ENCODE measurements at places on chromosomes 11 and 22. TPM values are rescaled to one million over a fixed set of nuclear protein-coding genes. Genes with fewer than 3 reads are reported as not detected.

- H3K36me3 ChIP-seq = no peaks in the 10 kb centered on the region
- no peak overlapping the region for H3K27ac ChIP-seq
- no peaks in the 10 kb centered on the region for H3K4me1 ChIP-seq
- H3K4me3 ChIP-seq = no peak overlapping the region
Measured at GRCh38 chr11:15918674-15919073, 437.7 kb downstream of the SOX6 start.

DNA sequence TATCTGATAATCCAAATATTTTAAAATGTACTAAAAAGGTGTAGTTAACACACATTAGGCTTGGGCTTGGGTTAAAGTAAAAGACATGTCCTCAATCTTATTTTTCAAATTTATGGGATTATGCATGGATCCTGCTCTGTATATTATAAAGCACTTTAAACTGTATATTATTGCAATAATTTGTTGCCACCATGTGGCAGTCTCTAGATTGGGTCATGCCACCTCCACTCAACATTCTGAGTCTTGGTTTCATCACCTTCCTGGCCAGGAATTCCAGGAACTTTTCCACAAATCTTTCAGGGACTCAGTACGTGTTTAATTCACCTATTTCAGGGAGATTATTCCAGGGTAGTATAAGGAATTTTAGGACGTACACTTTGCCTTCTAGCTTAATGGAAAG is 695.5 kb downstream of the FAM181B start:
- DNase-seq = no peak
- H3K27ac ChIP-seq = no peak overlapping the region
- H3K4me1 ChIP-seq = no peaks in the 10 kb centered on the region
- H3K36me3 ChIP-seq = no peaks in the 10 kb centered on the region

- no peak overlapping the region for H3K4me3 ChIP-seq
- no peaks in the 10 kb centered on the region for H3K4me1 ChIP-seq
- no peaks in the 10 kb centered on the region for H3K36me3 ChIP-seq
- no peak overlapping the region for H3K27ac ChIP-seq
- H3K27me3 ChIP-seq = no peaks in the 10 kb centered on the region
Measured at GRCh38 chr11:95531116-95531515, 258.5 kb downstream of the FAM76B start.

GRCh38 chr11:73480677-73481076 is 104.5 kb downstream of the RELT start:
- DNase-seq = no peak
- no peaks in the 10 kb centered on the region for H3K27me3 ChIP-seq
- H3K27ac ChIP-seq = no peak overlapping the region
- no peak overlapping the region for H3K4me3 ChIP-seq

The PLAAT2 gene
- not detected for total RNA-seq

DNA sequence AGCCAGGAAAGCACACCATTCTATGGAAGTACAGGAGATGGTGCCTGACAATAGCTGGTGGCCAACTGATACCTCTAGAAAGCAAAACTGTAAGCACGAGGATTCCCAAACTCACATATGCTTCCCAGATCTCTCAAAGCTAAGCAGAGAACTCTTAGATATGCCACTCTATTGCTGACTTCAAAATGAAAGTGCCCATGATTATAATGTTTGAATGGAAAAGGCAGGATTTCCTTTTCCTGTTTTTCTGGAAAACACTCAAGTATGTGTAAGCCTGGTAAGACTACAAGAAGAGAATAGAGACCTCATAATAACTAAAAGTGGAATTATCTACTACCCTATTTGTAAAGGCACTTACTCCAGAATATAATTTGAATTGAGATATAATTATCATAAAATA is 2.6 kb upstream of the CARD18 start:
- H3K27me3 ChIP-seq = no peaks in the 10 kb centered on the region
- H3K4me1 ChIP-seq = no peaks in the 10 kb centered on the region
- H3K36me3 ChIP-seq = no peaks in the 10 kb centered on the region

The ASPHD2 gene
- total RNA-seq = 0.07 TPM

DNA sequence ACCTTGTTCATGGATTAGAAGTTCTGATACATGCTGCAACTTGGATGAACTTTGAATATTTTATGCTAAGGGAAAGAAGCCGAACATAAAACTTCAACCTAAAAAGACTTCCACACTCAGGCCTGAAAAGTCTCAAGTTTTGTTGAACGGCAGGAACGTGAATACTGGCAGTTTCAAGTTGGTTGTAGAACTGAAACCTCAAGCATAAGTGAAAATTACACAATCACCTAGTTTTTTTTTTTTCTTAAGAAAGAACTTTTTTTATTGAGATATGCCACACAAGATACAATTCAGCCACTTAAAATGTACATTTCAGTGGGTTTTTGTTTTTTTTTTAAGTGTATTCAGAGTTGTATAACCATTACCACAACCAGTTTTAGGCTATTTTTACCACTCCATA is 50.8 kb upstream of the ADORA2A start:
- H3K27me3 ChIP-seq = no peaks in the 10 kb centered on the region
- H3K4me1 ChIP-seq = peaks cover 9% of the 10 kb centered on the region
- no peak for DNase-seq
- no peaks in the 10 kb centered on the region for H3K36me3 ChIP-seq
- H3K4me3 ChIP-seq = no peak overlapping the region

GRCh38 chr11:47355283-47356128 is 3.0 kb upstream of the MYBPC3 start:
- H3K27ac ChIP-seq = peak overlapping the region; percentile 89
- peak overlapping the region; percentile 59 for H3K4me3 ChIP-seq
- peak; percentile 97 for DNase-seq
- H3K4me1 ChIP-seq = peaks cover 11% of the 10 kb centered on the region
- no peaks in the 10 kb centered on the region for H3K36me3 ChIP-seq
- no peaks in the 10 kb centered on the region for H3K27me3 ChIP-seq

DNA sequence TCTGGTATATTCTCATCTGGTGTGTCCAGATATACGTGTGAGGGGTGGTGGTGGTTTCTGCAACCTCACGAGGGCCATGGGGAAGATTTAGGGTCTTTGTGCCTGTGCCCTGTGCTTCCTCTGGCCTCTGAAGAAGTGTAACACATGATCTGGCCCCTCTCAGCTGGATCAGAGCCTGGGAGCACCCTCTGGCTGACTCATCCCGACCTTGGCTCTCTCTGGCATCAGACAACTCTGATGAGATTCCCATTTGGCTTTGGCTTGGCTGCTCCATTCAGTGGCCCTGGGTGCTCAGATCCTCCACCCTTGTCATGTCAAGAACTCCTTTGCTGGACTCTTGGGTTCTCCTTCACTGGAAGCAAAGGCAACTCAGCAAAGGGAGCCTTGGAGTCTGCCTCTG is 45.2 kb downstream of the RASSF10 start:
- no peaks in the 10 kb centered on the region for H3K4me1 ChIP-seq
- no peak overlapping the region for H3K4me3 ChIP-seq
- no peaks in the 10 kb centered on the region for H3K27me3 ChIP-seq
- no peak overlapping the region for H3K27ac ChIP-seq
- no peaks in the 10 kb centered on the region for H3K36me3 ChIP-seq
